GOT3 (cell line): ENCODE measurements at places on chromosomes 5 and 9.

GRCh38 chr9:97794666-97795065, 58.4 kb upstream of the FOXE1 start:
- DNase-seq = no peak

DNA sequence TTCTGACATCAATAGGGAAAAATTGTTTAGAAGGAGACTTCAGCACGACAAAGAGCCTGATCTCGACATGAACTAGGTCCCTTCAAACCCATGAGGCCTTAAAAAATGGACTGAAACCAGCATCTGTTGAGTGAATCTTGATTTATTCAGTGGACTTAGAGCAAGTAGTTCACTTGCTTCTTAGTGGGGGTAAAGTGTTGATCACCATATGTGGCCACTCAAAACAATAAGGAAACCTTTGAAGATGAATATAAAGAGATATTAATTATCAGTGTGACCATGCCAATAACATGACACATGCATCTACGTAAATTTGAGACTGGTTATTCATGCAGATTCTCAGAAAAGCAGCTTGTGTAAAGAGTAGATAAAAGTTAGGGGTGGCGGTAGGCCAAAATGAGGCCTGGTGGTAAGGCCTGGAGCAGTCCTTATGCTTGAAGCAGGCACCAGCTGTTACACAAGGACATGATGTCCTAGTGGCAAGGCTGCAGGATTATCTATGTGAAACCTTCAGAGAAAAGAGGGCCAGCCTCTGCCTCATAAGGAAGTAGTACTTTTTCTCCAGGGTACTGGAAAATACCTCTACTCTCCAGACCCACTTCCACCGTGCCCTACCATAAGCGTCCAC, 61.3 kb downstream of the S1PR3 start:
- DNase-seq = no peak

- DNase-seq = no peak
Measured at GRCh38 chr5:74375271-74375670, 265.3 kb downstream of the ENC1 start.

GRCh38 chr9:29214690-29215253, 1641.5 kb upstream of the C9orf72 start:
- no peak for DNase-seq

DNA sequence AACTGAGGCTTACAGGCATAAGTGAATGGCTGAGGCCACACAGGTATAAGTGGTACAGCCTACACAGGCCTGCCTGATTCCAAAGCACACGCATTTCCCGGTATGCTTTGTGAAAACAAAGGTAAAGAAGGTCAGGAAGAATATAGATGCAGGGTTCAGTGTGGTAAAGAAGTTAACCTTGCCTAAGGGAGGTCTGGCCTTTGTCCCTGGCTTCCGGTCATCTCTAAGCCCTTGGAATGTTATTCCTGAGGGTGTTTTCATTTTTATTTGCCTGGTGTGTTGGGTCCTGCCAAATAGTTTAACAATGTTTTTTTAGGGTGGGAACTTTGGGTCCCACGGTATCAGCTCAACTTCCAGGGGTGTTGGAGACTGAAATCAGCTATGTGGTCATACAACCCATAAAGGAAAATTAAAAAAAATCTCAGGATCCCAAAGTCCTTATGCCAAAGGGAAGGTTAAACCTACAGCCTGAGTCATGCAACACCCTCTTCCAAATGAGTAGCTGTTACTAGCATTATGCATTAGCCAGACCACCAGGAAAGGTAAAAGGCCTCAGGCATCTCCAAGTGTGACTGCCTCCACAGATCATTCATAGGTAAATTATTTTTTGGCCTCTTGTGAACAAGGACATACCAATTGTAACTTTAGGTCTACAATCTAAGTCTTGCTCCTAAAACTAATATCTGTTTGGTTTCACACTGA, 124.6 kb downstream of the ATP10B start:
- no peak for DNase-seq

GRCh38 chr5:97542469-97542868, 359.4 kb upstream of the RIOK2 start:
- DNase-seq = no peak

- DNase-seq = no peak
Measured at GRCh38 chr9:109039539-109039938, 26.2 kb upstream of the CTNNAL1 start.

DNA sequence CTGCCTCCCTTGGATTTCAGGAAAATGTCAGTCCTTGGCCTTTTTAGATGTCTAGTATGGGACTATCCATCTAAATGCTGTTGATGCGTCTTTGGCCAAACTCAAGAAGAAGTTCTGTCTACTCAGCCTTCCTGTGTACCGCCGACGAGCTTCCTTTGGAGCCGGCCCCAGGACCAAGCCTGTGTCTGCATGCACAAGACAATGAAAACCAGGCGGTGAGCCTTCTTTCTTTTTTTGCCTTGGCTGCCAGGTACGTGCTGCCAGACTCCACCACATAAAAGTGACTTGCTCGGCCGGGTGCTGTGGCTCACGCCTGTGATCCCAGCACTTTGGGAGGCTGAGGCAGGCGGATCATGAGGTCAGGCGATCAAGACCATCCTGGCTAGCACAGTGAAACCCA, 6.0 kb upstream of the NEURL1B start:
- no peak for DNase-seq

DNA sequence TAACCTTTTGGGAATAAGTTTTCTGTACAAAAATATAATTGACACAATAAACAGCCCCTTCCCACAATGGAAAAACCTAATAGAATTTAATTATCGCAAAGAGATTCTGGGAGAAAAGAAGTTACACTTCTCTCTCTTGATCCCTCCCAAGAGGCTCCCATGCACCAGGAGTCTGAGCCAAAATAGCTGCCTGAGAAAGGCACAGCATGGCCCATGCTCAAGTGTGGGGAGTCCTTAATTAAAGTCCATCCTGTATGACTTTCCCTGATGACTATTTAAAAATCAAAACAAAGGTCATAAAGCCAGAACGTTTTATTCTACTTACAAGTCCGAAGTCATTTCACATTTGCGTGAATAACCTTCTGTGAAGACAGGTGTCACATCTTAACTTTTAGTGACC, 155.1 kb downstream of the SPOCK1 start:
- no peak for DNase-seq

- no peak for DNase-seq
Measured at GRCh38 chr5:37355161-37355560, 15.7 kb downstream of the NUP155 start.

DNA sequence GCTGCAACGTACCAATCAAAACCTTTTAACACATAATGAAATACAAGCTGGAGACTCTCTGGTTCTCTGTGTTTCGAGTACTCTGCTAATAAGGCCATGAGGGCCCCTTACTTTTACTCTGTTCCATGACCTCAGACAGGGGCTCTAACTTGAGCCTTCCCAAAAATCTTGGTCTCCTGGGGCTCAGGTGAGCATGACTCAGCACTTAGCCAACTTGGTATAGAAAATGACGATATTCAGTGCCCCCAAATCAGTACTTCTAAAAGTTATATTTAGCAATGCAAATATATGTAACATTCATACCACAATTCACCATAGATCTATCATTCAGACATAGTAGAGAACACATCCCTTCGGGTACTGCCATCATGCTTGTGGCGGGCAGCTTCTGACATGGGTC, 278.9 kb downstream of the EFNA5 start:
- DNase-seq = no peak

DNA sequence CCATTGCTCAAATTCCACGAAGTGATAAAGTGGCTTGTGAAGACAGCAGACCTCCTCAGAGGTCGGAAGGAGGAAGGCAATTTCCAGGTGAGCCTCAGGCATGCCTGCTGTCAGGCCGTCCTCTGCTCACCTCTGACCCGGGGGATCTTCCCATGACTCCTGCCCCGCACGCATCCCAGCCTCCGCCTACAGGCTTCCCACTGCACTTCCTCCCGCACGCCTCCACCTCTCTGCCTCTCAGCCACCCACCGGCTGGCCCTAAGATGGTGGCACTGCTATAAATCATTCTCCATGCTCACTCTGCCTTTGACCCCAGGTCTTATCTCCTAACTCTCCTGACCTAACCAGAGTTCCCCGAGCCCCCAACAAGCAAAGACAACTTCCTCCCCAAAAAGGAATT, 49.4 kb upstream of the DNAH5 start:
- DNase-seq = no peak

DNA sequence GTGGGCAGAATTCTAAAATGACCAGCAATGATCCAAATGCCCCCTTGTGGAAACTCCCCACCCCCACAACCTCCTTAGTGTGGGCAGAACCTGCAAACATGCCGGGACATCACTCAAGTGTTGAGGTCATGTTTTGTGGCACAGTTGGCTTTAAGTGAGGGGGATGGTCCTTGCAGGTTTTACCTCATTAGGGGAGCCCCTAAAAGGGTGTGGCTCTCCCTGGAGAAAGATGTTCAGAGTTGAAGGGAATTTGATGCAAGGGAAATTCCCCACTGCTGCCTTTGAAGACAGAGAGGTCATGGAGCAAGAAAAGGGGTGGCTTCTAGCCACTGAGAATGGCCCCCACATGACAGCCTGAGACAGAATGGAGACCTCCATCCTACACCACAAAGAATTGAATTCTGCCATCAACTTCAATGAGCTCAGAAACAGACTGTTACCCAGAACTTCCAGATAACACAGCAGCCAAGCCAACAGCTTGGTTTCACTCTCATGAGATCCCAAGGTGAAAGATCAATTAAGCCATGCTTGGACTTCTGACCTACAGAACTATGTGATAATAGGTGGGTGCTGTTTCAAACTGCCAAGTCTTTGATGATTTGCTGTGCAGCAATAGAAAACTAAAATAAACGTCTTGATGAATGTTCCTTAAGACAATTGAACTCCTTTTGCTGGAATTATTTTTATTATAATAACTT, 103.4 kb downstream of the MED10 start:
- DNase-seq = no peak

GRCh38 chr5:137665678-137666460, 70.0 kb downstream of the KLHL3 start:
- no peak for DNase-seq

DNA sequence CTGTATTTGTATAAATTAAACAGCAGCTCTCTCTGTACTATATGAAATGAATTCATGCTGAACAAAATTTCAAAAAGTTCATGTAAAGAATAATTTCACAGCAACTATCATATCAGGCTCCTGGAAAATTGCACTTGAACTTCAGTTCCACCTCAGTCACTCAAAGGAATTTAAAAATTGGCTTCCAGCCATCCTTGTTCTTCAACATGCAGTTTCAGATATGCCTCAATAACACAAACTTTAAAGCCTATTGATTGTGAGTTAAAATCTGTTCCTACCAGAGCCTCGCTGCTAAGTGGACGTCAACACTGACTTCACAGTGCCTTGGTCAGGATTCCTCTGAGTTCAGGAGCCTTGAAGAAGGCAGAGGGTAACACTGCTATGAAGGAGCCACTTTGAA, 418.7 kb upstream of the WWC1 start:
- DNase-seq = no peak

DNA sequence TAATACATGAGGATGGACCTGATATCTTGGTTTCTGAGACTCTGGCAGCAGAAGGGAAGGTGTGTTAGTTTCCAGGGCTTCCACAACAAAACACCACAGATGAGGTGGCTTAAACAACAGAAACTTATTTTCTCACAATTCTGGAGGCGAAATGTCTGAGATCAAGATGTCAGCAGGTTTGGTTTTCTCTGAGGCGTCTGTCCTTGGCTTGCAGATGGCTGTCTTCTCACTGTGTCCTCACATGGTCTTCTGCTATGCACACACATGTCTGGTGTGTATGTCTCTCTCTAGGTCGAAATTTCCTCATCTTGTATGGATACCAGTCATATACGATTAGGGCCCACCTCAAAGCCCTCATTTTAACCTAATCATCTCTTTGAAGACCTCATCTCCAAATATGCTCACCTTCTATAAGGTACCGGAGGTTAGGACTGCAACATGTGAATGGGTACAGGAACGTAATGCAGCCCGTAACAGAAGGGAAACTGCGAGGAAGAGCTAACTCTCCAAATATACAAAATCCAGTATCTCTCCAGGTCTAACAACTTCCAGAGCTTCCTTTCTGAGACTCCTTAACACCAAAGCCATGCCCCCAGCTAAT, 139.8 kb upstream of the SMARCA2 start:
- DNase-seq = no peak
